ENCODE measurements at places on chromosomes 4 and X. TPM values are rescaled to one million over a fixed set of nuclear protein-coding genes. Genes with fewer than 3 reads are reported as not detected.
A peak's percentile ranks its signal among the peaks of the same experiment; 100 is the strongest.

The JCHAIN gene
- 2.6 TPM for total RNA-seq

The HSFX2 gene
- not detected for total RNA-seq

The PDCL2 gene
- not detected for total RNA-seq

The XAGE1B gene
- 0.32 TPM for total RNA-seq

The CCNA2 gene
- 54.0 TPM for total RNA-seq

The FAM133A gene
- total RNA-seq, result not detected

The DDIT4L gene
- total RNA-seq, result 3.5 TPM

The VGLL1 gene
- not detected for total RNA-seq

The TXK gene
- total RNA-seq, result 0.64 TPM

The KIAA1210 gene
- total RNA-seq, result not detected

The RTL5 gene
- 1.3 TPM for total RNA-seq

The SMR3B gene
- total RNA-seq, result not detected

The HOPX gene
- total RNA-seq, result under 0.01 TPM

The GAGE2A gene
- not detected for total RNA-seq

The RXFP1 gene
- total RNA-seq, result 1.7 TPM

GRCh38 chrX:39491548-39492297 is 606.0 kb downstream of the BCOR start:
- DNase-seq, result no peak

DNA sequence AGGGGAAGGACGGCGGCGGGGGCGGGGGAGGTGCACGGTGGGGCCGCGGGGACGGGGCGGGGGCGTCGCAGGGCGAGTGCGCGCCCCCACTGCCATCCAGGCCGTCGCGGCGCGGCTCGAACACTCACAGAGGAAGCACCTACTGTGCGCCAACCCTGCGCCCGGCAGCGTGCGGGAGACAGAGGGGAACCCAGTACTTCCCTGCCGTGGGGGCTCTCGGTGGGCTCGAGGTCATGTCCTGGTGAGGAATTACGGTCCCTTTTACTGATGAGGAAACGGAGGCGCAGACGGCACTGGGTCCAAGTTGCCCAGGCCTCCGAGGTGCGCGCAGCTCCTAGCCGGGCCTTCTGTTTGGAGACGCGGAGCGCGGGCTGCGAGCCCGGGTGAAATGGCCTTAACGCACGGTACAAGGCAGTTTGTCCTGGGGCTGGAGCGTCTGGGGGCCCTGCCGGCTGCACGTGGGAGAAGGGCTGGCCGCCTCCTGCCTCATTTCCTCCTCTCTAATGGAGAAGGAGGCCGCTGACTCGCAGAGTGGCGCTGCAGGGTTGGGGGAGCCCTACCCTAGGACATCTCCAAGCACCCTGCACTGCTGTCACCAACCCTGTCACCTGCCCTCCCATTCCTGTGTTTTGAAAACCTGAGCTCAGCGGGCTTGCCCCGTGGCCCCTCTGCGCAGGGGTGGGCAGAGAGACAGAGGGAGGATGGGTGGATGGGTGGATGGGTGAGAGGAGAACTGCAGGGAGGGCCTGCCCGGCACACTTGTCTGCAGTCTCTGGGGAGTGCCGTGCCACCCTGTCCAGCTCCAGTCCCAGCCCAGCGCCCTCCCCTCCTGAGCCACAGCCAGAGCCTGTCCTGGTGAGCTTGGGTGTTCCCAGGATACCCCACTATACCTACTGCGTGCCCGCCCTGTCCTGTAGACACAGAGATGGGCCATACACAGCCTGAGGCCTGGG is 106.0 kb downstream of the ADRA2C start:
- DNase-seq, result no peak

DNA sequence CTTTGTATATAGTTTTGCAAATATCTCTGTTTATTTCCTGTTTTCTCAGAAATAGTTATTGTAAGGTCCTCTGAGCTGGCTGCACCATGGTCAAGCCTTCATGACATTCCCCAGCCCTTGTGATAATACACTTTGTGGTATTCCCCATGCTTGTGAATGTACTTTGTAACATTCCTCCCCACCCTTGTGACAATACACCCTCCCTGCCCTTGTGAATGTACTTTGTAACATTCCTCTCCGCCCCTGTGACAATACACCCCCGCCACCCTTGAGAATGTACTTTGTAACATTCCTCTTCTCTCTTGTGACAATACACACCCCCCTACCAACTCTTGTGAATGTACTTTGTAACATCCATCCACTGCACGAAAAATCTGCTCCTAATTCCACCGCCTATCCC is 530.7 kb downstream of the CENPC start:
- DNase-seq, result no peak

DNA sequence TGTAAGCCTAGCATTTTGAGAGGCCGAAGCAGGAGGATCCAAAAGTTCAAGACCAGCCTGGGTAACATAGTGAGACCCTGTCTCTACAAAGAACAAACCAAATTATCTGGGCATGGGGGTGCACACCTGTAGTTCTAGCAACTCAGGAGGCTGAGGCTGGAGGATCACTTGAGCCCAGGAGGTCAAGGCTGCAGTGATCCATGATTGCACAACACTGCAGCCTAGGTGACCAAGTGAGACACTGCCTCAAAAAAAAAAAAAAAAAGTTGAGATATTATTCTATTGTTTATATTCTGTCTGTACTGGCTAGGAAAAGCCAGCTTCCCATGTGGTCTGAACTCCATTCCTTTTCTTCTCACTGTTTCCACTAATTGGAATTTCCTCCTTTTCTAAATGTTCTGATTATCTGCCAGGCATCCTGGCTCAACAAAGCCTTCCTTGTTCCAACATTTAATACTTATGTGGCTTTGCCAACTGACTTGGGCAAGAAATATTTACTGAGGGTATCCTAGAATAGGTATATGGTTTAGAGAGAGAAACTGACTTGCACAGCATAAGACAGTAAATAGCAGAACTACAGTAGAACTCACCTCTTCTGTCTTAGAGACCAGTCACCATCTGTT is 175.2 kb upstream of the ADAMTS3 start:
- no peak for DNase-seq

GRCh38 chr4:80989921-80990544 is 40.5 kb upstream of the BMP3 start:
- peak; percentile 60 for DNase-seq

- DNase-seq, result no peak
Observed at GRCh38 chrX:40637687-40638086, 9.7 kb downstream of the CXorf38 start.

- peak; percentile 76 for DNase-seq
Observed at GRCh38 chr4:52659001-52659721, at the start of gene USP46. Gene USP46, minus strand, starts transcription at chr4:52659301. Its CDS starts 151 bp downstream, at chr4:52659150.

- peak; percentile 44 for DNase-seq
Observed at GRCh38 chr4:150826306-150826705, 188.8 kb downstream of the LRBA start.

DNA sequence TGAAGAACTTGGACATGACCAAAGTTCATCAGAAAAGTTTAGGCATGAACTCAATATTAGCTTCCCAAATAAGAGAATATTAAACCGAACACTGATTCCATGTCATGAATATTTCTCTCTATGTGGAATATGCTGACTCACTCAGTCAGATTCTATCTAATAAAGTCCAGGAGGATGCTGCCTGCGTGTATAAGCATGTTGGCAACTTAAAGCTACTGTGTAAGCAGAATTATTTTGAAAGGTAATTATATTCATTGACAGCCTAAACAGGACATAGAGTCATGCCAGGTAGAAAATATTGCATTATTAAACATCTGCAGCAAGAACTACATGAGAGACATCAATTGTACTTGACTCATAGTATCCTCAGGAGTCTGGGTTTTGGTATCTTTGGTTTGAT is 367.9 kb upstream of the SPOCK3 start:
- no peak for DNase-seq

DNA sequence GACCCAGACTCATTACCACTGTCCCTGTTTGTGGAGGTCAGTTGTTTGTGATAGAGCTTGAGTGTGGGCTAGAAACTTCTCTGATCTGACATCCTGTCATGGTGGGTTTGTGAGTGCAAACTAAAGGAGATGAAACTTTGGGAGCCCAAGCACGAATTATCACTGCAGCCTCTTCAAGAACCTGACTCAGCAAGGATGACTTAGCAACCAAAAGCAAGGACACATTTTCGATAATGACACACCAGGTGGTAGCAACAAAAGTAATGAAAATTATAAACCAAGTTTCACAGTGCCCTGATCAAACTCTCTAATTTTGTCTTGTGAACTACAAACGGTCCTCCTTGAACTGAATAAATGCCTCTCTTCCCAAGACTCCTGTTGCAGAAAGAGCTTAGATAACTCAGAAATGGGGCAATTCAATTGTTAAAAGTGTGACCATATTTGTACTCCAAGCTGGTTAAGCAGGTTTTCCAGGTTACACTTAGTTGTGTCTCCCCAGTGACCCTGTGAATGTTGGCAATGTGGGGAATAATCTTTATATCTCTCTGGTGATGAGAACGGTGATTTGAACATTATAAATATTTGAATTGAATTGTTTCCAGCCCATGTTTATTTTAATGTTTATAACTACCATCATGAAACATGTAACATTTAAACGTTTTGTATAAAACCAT is 52.6 kb upstream of the ATP8A1 start:
- no peak for DNase-seq

All from fibroblast of villous mesenchyme (primary cell).